ENCODE measurements at places on chromosomes 16 and 17.

GRCh38 chr17:78602246-78602645 lies 25.1 kb upstream of the DNAH17 start:
- DNase-seq = no peak

DNA sequence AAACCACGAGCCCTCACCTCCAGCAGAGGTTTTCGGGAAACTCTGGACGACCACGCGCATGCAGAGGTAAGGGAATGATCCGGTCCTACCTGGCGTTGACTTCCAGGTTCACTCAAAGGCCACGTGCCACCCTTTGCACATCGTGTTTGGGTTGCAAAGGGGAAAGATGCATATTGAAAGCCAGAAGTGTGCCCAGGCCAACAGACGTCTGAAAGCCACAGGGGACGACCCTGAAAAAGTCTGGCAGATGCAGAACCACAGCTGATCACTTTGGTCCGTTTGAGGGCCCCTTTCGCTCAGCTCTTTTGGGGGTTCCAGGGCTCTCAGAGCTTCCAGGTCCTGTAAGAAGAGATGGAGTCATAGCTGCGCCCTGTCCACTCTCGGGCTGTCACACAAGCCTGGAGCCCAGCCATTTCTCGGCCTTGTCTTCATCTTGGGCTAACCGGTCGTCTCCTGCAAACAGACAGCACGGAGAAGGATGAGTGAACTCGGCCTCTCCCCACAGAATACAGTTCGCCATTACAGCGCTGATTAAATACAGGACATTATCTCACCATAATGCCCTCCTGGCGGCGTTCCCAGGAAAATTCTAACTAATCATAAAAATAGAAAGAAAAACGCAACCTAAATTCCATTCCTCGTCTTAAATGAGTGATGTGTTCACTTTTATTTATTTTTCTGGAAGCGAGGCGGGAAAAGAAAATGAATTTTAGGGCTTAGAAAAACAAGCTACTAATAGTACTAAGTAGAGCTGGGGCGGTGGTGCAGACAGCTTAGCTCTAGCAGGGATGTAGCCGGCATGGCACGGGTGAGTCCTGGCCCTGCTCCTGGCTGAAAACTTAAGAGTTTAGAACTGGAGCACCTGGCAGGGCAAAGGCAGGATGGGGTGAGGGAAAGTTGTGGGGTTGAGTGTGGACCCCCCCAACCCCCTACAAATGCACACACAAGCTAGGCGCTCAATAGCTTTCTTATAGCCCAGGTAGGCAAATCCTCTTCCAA lies 45.5 kb upstream of the ZFHX3 start:
- DNase-seq = no peak

GRCh38 chr17:7293159-7293558 lies 1.3 kb downstream of the YBX2 start:
- DNase-seq = no peak

DNA sequence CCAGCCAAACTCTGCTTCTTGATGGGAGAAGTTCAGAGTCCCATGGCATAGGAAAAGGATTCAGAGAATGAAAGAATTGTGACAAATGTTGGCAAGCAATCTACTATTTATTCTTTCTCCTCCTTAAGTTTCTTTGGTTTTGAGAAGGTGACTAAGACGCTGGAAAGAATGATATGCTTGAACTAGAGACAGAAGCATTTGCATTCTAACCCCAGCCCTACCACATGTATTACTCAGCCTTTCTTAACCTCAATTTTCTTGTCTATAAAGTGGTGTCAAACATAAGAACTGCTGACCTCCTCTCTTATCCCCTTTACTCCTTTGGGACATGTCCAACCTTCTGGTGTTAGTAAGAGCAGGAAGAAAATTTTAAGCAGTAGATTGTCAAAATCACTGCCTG lies 124.7 kb downstream of the HS3ST2 start:
- no peak for DNase-seq

GRCh38 chr17:42358434-42358833 lies 29.8 kb downstream of the STAT3 start:
- no peak for DNase-seq

GRCh38 chr17:45954914-45955313 lies 44.1 kb upstream of the STH start:
- DNase-seq = no peak

DNA sequence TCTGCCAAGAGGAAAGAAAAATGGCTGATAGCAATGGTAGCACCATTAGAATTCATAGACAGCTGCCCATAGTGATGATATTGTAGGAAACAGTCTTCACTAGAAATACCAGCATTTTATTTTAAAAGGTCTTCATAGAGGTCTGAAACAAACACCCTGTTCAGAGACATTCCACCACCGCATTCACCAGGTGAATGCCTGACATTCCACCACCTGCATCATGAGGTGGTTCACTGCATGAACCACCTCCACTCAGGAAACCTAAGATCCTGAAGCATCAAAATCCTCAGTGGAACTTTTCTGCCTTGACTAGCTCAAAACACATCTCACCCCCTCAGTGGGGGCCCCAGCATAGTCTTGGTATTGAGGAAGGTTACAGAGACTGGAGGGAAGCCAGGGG lies 91.5 kb upstream of the COX10 start:
- no peak for DNase-seq

DNA sequence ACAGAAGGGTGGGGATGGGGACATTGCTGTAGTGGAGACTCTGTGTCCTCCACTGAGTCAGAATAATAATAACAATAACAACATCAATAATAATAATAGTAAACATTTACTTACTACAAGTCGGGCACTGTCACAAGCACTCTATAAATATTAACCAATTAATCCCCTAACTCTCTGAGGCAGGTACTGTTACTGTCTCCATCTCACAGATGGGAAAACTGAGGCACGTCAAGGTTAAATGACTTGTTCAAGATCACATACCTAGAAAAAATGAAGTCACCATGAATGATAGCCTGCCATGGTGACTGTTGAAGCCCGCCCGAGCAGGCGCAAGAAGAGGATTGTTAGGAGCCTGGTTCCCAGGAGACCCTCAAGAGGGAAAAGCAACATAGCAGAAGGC lies 10.2 kb downstream of the PRR29 start:
- DNase-seq = no peak
